Activated T-helper 1 cell treated with anti-CD3 and anti-CD28 coated beads, Interleukin-2, amount 50 U/mL, for 16 hours (primary cell): ENCODE measurements at places on chromosomes 2 and 18.

DNA sequence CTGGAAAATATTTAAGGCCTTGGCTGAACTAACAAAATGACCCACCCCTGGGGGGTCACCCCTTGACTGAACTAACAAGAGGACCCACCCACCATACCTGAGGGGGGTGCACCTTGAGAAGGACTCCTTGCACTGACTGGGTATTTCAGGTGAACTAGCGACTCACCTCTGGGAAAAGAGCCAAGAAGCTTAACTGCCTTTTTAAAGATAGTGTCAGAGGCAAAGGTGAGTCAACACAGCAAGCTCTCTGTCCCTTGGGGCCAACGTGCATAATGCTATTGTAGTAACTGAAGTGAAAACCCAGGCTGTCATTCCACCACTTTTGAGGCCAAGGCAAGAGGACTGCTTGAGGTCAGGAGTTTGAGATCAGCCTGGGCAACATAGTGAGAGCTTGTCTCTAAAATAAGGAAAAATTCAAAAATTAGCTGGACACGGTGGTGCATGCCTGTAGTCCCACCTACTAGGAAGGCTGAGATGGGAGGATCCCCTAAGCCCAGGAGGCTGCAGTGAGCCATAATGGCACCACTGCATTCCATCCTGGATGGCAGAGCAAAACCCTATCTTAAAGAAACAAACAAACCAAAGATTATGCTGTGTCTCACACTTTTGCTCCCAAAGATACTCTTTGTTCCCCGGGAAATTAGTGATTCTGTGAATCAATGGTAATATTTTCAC is 36.4 kb upstream of the ZCCHC2 start:
- no peak for DNase-seq

DNA sequence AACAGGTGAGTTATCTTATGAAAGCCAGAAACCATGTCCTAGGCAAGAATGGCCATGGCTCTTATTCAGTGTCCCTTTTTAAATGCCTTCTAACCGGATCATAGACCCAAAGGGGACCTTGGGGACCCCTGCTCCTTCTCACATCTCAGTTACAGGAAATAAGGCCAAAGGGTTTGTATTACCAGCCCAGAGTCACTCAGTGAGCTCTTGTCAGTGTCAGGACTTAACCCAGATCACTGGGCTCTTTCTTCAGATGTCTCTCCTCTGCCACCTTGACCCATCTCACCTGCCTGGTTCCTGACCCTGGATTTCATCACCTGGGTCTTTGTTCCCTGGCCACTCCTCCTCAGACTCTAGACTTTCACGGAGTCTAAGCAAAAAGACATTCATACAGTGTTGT is 556.7 kb downstream of the CMPK2 start:
- no peak for DNase-seq

GRCh38 chr2:36385603-36386002 is 30.0 kb downstream of the CRIM1 start:
- DNase-seq, result no peak

DNA sequence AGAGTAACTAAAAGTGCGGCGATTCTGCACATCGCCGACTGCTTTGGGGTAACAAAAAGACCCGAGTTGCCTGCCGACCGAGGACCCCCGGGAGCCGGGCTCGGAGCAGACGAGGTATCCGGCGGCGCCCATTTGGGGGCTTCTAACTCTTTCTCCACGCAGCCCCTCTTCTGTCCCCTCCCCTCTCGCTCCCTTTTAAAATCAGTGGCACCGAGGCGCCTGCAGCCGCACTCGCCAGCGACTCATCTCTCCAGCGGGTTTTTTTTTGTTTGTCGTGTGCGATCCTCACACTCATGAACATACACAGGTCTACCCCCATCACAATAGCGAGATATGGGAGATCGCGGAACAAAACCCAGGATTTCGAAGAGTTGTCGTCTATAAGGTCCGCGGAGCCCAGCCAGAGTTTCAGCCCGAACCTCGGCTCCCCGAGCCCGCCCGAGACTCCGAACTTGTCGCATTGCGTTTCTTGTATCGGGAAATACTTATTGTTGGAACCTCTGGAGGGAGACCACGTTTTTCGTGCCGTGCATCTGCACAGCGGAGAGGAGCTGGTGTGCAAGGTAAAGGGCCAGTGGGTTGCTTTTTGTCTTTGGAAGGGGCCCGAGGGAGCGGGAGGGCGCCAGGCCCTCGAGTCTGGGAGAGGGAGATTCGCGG is 1.4 kb downstream of the TRIB2 start:
- peak; percentile 25 for DNase-seq

DNA sequence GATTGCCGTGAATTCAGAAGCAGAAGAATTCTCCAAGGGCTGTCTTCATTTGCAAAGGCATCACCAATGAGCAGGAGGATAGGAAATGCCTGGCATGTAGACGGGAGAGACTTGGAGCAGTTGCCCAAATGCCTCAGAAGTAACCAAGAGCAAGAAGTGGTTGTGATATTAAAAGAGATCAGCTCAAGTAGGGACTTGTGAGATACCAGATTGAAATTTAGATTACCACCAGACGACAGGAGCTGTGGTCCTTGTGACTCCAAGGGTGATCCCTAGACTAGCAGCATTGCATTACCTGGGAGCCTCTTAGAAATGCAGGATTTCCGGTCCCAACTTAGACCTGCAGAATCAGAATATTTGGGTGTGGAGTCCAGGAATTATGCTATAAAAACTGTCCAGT is 228.6 kb upstream of the EPAS1 start:
- DNase-seq, result no peak

DNA sequence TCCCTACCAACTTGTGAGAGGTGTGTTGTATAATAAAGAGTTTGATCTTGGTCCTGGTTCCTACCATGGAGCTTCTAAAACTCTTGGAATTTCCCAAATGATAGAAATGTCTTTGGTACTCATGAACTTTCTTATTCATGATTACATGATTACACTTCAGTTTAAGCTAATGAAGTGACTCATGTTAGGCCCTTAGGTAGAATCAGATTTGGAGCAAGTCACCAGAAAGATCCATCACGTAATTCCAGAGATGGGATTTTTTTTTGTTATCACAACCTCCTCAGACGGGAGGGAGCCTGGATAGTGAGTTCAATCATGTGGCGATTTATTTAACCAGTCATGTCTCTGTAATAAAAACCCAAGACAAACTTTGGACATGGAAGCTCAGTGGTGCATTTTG is 1287.6 kb upstream of the ZEB2 start:
- DNase-seq, result no peak

DNA sequence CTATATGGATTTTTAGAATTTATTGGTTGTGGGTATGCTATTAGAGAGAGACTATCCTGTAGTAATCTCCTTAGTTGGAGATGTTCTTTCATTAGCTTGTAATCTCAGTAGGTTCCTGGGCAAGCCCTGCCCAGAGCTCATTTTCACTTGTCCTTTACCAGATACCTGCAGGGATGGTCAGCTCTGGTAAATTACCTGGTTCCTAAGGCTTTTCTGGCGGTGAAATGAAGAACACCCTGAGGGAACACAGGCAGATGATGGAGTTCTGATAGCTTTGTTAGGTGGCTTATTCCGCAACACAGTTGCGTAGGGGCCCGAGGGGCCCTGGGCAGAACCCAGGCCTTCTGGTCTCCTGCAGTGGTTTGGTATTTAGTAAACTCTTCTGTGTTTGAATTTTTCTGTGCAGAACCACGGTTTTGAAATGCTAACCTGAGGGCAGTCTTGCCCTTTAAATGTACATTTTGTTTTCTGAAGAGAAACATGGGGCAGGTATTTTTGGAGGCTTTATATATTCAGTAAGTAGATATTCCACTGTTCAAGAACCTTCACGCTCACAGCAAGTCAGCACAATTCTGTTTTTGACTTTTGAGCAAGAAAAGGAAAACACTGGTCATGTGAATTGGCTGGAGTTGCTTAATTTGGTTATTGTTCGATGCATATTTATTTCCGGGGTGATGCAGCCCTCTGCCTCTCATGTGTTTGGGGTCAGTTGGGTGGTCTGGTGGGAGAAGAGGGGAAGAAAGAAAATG is 22.4 kb downstream of the ZNF532 start:
- DNase-seq, result no peak

GRCh38 chr2:177724398-177725287 is 332.1 kb downstream of the AGPS start:
- DNase-seq, result peak; percentile 9

- DNase-seq, result no peak
Measured at GRCh38 chr2:238157506-238158017, 1.2 kb upstream of the ERFE start.

GRCh38 chr18:3016585-3017297 is 3.8 kb upstream of the LPIN2 start:
- DNase-seq, result no peak

- DNase-seq, result no peak
Measured at GRCh38 chr2:28062867-28063266, 172.3 kb downstream of the BABAM2 start.

- peak; percentile 19 for DNase-seq
Measured at GRCh38 chr2:172442072-172442895, 14.9 kb downstream of the ITGA6 start.

GRCh38 chr2:66781804-66782203 is 346.9 kb downstream of the MEIS1 start:
- DNase-seq, result no peak

DNA sequence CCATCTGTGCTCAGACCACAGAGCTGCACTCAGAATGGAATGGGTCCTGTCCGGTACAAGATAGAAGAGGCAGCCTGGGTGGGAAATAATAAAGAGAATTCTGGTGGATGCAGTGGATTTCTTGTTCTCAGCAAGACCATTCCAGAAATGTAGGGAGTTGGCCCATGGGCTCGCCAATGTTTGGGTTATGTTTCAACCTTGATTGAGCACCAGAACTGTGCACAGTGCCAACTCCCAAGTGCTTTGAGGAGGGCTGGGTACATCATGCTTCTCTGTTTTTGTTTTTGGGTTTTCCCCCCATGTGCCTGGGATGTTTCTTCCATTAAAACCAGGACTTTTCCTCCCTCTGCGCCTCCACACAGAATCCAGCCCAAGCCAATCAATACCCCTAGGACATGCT is 304.1 kb downstream of the TNS1 start:
- no peak for DNase-seq

- DNase-seq, result no peak
Measured at GRCh38 chr2:231270221-231271114, 72.0 kb downstream of the ARMC9 start.

DNA sequence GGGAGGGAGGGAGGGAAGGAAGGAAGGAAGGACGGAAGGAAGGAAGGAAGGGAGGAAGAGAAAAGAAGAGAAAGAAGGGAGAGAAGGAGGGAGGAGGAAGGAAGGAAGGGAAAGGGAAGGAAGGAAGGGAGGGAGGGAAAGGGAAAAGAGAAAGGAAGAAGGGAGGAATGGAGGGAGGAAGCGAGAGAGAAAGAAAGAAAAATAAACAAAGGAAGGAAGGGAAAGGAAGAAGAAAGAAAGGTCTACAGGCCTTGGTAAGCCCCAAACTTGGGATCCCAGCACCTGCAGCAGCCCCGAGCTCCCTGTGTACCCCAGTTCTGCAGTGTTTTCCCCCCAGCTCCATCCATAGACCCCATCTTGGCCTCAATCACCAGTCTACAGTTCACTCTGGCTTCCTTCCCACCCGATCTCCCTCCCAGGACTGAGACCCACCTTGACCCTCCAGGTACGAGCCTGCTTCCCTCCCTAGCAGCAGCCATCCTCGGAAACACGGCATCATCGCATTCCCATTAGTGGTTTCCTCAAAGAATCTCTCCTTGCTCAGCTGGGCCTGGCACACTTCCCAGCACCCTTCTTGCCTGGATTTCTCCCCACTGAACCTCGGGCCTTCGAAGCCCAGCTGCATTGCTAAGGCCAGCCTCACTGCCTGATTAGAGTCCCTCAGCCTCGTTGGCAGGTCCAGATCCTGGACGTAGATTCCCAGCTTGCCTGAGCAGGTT is 46.1 kb upstream of the SH3BP4 start:
- DNase-seq, result no peak

GRCh38 chr2:145775591-145775990 is 1255.7 kb upstream of the ZEB2 start:
- no peak for DNase-seq

- DNase-seq, result no peak
Measured at GRCh38 chr18:79788734-79789085, 9.0 kb upstream of the KCNG2 start.
